ENCODE measurements at places on chromosomes 11 and 22. TPM values are rescaled to one million over a fixed set of nuclear protein-coding genes. Genes with fewer than 3 reads are reported as not detected.

- DNase-seq = no peak
Observed at GRCh38 chr11:34311126-34311525, 46.7 kb downstream of the ABTB2 start.

DNA sequence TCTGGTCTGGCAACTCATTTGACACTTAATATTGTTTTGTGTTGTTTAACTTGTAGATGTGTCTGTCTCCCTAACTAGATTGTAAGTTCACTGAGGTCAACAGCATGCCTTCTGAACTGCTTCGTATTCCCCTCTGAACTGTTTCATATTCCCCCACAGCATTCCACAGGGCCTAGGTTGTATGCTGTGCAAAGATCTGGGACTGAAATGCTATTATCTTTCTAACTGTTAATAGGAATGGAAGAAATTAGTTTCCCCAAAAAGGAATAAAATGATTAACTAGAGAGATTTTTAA is 38.2 kb downstream of the ZNRF3 start:
- no peak for DNase-seq

GRCh38 chr22:20061481-20061861 is 18.6 kb upstream of the DGCR8 start:
- DNase-seq = no peak

Gene TSPAN32
- total RNA-seq = 0.97 TPM

Gene PANX3
- not detected for total RNA-seq

All from Caco-2 (cell line).